ENCODE measurements at places on chromosomes 5 and 9.

GRCh38 chr5:166724284-166724683 lies 1567.2 kb upstream of the WWC1 start:
- no peak for DNase-seq

DNA sequence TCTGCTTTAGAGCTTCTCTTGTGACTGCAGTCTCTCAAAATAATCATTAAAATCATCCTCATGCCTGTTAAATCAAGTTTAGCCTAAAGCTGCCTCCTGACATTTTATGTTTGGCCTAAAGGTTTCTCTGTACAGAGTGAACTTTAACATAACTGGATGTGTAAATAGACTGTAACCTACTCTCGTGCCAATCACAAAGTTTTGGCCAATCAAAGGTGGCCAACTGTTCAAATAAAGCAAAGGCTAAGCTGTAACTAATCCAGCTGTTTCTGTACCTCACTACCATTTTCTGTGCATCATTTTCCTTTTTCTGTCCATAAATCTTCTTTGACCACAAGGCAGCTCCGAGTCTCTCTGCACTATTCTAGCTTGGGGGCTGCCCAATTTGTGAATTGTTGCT lies 86.2 kb downstream of the GCNT1 start:
- DNase-seq: no peak

DNA sequence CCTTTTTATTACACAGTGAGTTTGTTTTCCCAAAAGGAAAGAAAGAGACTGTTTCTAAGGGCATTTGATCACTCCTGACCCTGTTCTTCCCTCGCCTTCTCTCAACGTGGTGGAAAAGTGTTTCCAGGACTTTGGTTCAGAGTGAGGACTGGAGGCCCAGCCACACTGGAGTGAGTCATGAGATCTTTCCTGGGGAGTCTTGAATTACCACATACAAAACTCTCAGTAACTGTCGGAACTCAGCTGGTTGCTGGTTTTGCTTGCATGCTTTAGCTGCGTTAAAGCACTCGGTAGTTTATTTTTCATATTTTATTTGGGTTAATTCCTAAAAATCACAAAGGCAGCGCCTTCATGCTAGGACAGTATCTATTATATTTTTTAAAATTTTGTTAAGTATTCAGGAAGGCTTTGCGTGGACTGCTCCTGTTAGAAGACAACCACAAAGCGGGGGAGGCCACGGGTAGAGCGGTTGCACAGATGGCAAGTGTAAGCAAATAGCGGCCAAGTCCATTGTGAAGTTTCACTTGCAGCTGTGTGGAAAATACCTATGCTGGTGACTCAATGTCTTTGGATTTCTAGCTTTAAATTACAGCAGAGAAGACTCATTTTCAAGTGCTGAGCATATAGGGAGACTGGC lies 77.7 kb downstream of the ARSB start:
- no peak for DNase-seq

GRCh38 chr5:92003806-92004205 lies 620.7 kb upstream of the ARRDC3 start:
- DNase-seq: no peak

GRCh38 chr5:35229076-35230037 lies 930 bp downstream of the PRLR start:
- no peak for DNase-seq

DNA sequence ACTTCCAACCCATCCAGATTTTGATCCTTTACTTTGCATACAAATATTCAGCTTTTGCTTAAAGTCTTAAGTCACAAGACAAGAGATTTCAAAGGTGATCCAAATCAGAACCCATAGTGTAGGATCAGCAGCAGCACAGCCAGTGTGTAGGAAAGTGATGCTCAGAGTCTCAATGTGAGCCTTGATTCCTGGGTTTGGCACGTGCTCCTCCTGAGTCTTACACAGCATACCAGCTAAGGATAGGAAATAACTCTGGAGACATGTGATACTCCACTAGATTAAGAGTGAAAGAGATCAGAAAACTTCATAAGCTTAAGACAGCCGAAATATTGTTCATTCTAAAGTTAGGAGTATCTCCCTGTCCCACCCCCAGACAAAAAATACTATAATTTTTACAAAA lies 344.9 kb downstream of the SEMA5A start:
- DNase-seq: no peak

- no peak for DNase-seq
These were observed 382.9 kb downstream of the MAT2B start for GRCh38 chr5:163888366-163888765.

Measured in stimulated activated CD8-positive, alpha-beta memory T cell treated with anti-CD3 and anti-CD28 coated beads, Interleukin-7, amount 100 ng/mL, for 24 hours (primary cell).